ENCODE measurements at places on chromosomes 7 and 10. TPM values are rescaled to one million over a fixed set of nuclear protein-coding genes. Genes with fewer than 3 reads are reported as not detected.

GRCh38 chr10:93703066-93703465, 674 bp upstream of the FRA10AC1 start:
- no peak for DNase-seq

EN2 gene
- total RNA-seq = 0.29 TPM

PAPOLB gene
- 0.02 TPM for total RNA-seq

DNA sequence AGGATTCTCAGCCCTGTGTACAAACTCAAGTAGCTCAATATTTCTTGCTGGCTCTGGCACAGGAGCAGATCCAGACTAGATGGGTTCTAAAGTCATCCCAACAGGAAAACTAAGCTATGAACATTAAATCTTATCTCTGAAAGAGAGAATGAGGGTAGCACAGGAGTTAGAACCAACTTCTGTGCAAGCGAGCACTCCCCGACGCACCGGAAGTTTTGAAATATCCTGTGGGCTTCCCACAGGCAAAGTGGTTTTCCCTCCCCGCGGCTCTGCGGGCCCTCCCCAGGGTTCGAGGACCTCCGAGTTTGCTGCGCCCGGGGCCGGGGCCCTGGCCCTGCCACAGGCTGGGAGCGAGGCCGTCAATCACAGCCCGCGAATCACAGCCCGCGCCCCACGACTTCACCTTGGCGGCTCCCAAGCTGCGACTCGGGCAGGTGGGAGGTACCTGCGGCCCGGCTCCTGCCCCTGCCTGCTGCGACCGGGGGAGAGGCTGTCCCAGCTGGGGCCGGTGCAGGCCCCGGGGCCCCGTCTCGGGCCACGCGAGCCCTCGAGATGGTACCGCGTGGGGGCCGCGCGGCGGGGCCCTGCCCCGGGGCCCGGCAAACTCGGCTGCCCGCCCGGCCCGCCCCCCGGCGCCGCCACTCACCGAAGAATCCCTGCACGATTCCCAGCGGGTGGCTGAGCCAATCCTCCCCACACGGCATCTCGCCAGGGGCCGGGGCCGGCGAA, 598 bp downstream of the MCMBP start:
- DNase-seq = peak; percentile 6

DNA sequence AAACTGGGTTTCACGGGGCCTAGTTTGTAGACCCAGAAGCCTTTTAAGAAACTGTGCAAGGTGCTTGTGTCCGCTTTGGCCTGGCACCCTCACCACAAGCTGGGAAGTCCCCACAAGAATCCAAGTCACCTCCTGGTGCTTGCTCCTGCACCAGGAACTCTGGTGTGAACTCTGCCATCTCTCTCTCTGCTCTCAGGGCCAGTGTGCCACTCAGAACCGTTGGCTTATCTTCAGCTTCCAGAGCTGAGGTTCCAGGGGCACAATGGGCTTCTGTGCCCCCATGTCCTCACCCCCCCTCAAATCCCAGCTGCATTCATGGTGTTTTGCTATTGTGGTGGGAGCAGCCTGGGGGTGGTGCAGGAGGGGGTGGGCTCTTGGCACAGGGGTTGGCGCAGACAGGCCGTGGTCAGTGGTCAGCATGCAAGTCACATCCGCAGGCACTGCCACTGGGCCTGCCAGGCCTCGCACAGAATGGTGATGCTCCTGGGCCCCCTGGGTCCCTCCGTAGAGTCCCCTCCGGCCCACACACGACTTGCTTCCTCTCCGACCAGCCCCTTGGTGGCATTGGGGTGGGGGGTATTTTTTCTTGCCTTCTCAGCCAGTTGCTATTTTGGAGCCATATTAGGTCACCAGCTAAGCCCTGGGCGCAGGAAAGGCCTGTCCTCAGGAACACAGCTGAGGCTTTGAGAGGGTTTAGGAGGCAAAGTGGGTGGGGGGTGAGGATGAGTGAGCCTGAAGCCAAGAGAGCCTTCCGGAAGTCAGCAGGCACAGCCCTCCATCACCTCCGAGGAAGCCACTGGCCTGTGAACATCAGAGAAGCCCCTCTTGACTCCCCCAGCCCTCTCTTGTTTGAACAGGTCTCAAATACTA, 3.0 kb downstream of the ZCCHC24 start:
- no peak for DNase-seq

DNA sequence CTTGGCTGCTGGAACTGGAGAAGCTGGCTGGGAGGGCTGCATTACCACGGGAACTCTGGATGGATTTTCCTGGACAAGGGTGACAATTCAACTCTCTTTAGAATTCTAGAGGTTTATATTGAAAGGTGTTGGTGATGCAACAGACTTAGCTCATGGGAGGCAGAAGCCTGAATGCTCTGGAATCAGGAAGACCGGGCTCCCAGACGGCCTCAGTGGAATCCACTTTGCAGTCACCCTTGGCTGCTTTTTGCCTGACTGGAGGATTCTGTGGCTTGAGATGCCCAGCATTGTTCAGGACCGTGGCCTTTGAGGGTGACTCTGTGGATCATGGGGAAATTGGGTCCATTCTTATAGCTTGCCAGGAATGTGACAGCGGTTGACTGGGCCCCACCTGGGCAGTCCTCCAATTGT, 32.3 kb downstream of the PYROXD2 start:
- DNase-seq = no peak

WNT8B gene
- total RNA-seq = not detected

TMEM176A gene
- total RNA-seq = not detected

CNOT4 gene
- 8.6 TPM for total RNA-seq

SKIDA1 gene
- 0.33 TPM for total RNA-seq

- no peak for DNase-seq
Measured at GRCh38 chr10:126324826-126325225, 63.5 kb downstream of the ADAM12 start.

IQCE gene
- 17.2 TPM for total RNA-seq

GRCh38 chr7:4830176-4830575, 31.7 kb downstream of the PAPOLB start:
- peak; percentile 87 for DNase-seq

GRCh38 chr7:122676466-122676865, 22.5 kb downstream of the RNF133 start:
- peak; percentile 17 for DNase-seq

DNA sequence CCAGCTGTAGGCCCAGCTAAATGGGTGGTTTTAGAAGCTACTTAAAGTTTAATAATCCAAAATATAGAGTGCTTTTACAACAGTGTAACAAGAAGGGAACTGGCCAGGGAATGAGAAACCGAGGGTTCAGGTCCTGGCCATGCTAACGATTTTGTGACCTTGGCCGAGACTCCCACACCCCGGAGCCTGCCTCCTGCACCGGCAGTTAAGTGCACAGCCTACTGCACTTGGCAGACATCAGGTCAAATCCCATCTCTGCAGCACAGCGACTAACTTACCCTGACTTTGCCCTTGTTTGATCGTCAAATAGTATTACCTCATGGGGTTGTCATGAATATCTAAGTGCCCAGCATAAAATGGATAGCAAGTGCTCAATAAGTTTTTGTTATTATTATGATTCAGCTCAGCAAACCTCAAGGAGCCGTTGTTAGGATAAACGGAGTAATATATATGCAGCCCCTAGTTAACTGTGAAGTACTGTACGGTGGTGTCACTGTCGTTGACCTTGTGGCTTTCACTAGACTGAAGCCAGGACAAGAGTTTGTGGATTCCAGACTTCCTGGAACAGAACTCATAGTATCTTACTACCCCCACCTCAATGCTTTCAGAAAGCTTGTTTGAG, 35.5 kb downstream of the LYZL1 start:
- DNase-seq = no peak

GRCh38 chr7:148944935-148945934, 61.1 kb upstream of the EZH2 start:
- DNase-seq = peak; percentile 64

Measured in H4 (cell line).